DMS53 (cell line): ENCODE measurements at places on chromosomes 16 and 17.

DNA sequence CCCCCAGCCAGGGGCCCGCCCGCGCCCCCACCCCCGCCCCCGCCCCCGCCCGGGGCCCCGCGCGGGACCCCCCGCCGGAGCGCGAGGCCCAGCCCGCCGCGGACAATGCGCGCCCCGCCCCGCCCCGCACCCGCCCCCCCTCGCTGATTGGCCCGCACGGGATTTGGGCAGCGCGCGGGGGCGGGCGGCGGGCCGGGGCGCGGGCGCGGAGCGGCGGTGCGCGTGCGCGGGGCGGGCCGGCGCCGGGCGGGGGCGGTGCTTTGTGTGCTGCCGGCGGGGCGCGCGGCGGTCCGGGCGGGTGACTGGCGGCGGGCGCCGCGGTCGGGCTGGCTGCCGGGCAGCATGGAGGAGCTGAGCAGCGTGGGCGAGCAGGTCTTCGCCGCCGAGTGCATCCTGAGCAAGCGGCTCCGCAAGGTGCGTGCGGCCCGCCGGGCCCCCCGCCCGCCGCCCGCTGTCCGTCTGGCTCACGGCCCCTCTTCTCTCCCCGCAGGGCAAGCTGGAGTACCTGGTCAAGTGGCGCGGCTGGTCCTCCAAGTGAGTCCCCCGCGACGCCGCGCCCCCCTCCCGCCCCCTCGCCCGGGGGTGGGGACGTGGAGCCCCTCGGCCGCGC lies at the start of gene CBX2:
CBX2 (plus strand) TSS at position 255 of the 610 bp plus-strand sequence; CDS start at position 343, 88 bp downstream.
- peak; percentile 87 for DNase-seq

- no peak for DNase-seq
Observed at GRCh38 chr17:39096508-39097149, 54.8 kb downstream of the PLXDC1 start.

- no peak for DNase-seq
Observed at GRCh38 chr16:85134076-85134788, 22.0 kb upstream of the CIBAR2 start.

DNA sequence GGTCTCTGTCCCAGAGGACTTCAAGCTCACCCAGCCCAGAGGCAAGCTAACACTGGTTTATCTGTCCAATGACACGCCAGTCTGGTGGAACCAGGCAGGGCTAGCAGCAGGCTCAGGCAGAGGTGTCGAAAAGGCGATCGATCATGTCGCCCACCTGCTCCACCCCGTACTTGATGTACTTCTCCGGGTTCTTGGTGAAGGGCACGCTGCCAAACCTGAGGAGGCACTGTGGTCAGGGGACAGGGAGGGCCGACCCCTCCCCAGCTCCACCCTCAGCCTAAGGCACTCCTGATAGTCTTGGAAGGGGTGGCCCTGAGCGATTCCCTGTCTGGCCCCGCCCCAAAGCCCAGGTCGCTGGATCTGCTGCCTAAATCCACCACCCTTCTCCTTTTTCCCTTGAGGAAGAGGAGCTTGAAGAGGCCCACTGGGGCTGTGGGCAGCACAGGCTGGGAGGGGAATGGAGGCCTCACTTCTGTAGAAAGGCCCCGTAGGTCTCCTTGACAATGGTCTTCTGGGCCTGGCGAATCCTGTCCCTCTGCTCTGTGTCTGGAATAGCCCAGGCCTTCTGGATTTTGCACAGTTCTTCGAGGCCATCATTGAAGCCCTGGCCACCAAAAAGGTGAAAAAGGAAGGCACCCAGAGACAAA lies 4.7 kb downstream of the ZACN start:
- no peak for DNase-seq

DNA sequence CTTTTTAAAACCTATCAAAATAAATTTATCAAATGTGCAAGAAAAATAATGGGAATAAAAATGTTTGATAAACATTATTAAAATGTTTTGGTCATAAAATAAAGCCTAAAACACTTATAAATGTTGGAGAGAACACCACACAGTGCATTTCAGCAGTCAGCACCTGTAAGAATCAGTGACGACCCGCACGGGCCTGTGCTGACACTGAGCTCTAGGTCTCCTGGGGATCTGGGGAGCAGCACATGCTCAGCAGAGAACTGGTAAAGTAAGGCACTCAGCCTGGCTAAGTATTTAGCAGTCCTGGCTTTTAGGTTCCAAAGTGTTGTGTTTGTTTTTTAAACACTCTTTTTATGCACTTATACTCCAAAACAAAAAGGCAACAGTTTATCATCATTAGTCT lies 46.9 kb downstream of the HELZ start:
- DNase-seq: no peak
